ENCODE measurements at places on chromosomes 1 and 21.

GRCh38 chr21:45372732-45373355, 32.1 kb upstream of the COL18A1 start:
- DNase-seq, result no peak

DNA sequence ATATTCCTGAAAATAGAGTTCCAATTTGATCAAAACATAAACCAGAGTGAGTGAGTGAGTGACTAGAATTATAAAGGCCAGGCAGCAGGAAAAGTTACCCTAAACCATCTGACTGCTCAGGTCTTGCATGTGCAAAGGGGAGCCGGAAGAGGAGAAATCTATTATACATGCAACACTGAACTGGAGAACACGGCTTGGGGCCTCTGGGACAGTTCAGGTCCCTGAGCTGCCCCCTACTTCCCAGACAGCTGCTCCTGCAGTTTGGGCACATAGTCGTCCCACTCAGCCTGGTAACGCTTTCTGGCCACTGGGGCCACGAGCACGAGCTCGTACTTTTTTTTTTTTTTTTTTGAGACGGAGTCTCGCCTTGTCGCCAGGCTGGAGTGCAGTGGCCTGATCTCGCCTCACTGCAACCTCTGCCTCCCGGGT, 40.1 kb downstream of the PTPRC start:
- DNase-seq, result no peak

GRCh38 chr1:18473195-18473815, 7.4 kb upstream of the KLHDC7A start:
- no peak for DNase-seq

DNA sequence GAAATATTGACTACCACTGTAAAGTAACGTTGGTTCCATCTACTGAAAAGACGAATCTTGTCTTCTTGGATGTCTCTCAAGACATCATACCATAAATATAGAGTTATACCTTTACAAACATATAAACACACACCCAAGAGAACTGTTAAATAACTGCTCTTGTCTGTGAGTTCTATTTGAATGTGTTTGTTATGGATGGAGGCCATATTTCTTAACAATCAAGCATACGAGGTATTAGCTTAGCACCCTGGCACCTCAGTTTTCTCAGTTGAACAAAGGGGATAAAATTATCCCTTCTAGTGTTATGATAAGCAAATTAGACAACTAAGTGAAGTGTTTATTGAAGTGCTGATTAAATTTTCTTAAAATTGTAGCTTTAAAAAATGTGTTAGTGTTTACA, 336.6 kb upstream of the ZRANB2 start:
- DNase-seq, result no peak

- no peak for DNase-seq
These were observed 7.8 kb downstream of the PIK3CD start for GRCh38 chr1:9659328-9659727.

DNA sequence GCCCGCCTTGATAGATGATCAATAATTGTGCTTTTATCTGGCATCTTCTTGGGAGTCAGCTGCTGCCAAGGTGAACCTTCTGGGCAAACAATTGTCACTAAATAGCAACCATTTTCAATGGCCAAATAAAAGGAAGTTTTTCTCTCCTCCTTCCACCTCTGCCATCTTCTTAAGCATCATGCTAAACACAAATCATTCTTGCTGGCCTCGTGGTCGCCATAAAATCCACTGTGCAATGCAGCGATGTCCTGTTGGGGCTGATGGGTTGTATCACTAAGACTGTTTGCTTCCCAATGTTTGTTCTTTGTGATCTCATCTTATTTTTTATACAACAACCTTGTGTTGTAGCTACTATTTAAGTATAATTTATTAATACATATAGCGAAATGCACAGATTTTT, 8.0 kb downstream of the MAN1C1 start:
- no peak for DNase-seq

- DNase-seq, result no peak
These were observed 711.2 kb downstream of the MRPL39 start for GRCh38 chr21:24895885-24896734.

DNA sequence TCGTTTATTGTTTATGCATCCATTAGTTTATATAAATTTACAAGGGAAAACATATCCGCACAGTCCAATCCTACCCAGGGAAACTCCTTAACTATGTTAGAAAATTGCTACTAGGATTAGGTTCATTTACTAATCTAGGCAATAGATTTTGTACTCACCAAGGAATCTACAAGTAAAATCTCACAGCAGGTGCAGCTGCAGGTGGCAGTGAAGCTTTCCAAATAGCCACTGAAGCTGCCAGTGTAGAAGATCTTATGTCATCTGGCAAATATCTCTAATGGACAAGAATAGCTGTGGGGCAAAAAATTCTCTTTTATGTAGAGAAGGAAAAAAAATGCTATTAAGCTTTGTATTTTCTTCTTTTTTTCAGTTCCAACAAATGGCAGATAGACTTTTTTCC, 963.4 kb upstream of the ADGRL4 start:
- DNase-seq, result no peak

DNA sequence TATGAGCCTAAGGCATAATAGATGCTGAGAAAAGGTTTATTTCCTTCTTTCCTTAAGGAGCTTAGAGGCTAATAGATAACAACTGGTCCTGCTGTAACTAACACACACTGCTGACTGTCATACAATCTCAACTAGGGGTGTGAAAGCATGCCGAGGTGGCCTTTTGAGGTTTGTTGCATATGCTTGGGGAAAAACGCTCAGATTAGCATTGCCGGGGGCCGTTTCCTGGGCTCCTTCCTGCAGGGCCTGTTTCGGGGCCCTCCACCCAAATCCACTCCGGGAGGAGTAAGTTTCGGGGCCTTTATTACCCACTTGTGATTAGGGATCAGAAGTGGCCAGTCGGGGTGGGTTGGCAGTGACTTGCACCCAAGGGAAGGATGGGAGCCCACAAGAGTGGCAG, 27.2 kb upstream of the RCSD1 start:
- DNase-seq, result no peak

- no peak for DNase-seq
These were observed 924 bp upstream of the DDOST start for GRCh38 chr1:20662110-20662475.

DNA sequence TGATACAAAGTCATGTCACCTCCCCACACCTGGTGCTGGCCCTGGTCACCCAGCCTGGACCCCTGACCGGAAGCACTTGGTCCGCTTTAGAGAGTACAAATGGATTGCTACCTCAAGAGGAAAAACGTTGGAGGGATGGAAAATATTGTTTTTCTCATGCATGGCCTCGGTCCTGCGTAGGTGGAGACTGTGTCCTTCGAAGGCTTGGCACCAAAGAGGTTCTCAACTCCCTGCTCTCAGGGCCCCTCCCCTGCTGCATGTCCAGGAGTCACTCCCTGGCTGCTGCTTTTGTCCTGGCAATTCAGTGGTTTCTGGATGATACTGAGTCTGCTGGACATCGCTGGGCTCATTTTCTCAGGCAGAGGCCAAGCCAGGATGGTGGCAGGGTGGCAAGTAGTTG, 529.8 kb downstream of the KIF26B start:
- DNase-seq, result no peak

- DNase-seq, result peak; percentile 80
These were observed 35.2 kb downstream of the URB2 start for GRCh38 chr1:229661022-229661877.

DNA sequence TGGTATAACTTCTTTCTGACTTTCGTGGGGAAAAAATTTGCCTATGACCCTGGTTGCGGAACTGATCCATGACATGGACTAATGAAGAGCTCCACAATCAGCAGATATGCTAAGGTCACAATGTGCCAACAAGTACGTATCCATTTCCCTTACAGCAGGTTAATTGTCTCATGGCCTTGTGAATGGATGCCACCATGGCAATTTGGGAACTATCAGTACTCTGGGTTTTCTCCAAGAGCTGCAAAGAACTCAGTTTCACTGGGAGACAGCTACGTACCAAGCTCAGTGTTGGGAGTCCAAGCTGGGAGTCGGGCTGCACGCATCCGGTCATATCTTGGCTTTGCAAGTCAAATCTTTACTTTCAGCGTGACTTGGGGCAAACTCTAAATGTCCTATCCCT, 64.8 kb downstream of the TIAM1 start:
- no peak for DNase-seq

DNA sequence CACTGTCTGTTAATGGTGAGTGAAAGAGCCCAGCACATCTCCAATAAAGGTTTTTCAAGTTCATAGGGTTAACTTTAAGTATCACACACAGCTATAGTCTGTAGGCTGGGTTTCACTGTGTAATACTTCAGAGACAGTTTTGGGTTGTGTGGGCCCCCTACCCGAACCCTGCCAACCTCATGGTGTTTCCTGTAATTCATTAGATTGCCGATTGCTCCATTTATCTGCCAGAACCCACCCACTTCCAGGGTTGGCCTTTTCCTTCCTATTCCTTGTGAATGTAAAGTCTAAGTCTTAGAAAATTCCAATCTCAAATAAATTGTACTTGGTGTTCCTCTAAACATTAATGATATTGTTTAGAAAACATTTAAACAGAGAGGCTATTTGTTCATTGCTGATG, 43.6 kb downstream of the CTTNBP2NL start:
- no peak for DNase-seq

- no peak for DNase-seq
These were observed 66.0 kb upstream of the HMGB4 start for GRCh38 chr1:33797849-33798248.

GRCh38 chr1:151145304-151146071, 943 bp downstream of the SEMA6C start:
- DNase-seq, result no peak

DNA sequence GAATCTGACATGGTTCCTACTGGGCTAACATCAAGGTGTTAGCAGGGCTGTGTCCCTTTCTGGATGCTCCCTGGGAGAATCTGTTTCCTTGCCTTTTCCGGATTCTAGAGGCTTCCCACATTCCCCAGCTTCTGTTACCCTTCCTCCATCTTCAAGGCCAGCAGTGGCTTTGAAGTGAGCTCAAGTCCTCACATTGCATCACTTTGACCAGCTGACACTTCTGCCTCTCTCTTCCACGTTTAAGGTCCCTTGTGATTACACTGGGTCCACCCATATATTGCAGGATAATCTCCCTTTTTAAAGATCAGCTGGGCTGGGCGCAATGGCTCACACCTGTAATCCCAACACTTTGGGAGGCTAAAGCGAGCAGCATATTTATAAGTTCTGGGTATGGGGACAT, 33.1 kb downstream of the CNST start:
- no peak for DNase-seq

- no peak for DNase-seq
These were observed 168.8 kb downstream of the ZSCAN20 start for GRCh38 chr1:33641104-33641830.

GRCh38 chr1:201633811-201634210, 94.9 kb downstream of the NAV1 start:
- no peak for DNase-seq

- DNase-seq, result no peak
These were observed 48.6 kb downstream of the SLC25A24 start for GRCh38 chr1:108151548-108151947.

DNA sequence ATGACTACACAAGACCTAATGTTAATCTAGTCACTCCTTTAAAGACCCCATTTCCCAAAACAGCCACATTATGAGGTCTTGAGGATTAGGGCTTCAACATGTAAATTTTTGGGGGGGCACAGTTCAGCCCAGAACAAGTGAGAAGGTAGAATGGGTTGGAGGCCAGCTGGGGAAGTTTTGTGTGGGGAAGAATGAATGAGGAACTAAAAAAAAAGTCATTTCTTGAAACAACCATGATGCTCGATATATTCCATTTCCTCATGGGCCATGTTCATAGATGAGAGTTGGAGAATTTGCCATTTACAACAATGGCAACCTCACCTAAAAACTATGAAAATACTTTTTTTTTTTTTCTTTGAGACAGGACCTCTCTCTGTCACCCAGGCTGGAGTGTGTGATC, 14.5 kb downstream of the NLRP3 start:
- DNase-seq, result no peak

DNA sequence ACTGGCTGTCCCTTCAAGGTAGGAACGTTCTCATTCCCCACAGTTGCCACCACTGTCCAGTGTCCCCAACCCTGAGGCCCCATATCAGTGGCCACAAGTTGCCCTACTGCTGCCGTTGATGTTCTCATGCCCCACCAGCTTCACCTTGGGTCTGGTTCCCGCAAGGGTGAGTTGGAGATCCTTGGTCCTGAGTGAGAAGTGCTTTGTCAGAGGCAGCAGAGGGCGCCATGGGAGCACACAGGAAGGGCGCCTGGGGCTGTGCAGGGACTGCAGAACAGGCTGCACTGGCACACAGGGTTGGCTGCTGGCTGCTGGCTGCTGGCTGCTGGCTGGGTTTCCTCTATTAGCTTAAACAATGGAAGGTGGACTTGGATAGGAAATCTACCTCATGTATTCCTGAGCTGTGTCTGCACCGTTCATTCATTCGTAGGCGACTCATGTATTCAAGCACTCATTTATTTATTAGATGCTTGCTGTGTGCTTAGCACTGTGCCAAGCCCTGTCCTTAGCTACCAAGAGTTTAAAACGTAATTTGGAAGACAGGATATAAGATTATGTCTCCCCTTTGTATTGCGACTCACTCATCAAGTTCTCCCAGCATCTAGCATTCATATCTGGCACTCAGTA, 2.1 kb upstream of the S100A9 start:
- DNase-seq, result no peak

- DNase-seq, result no peak
These were observed 395.4 kb downstream of the NTNG1 start for GRCh38 chr1:107536266-107536665.

DNA sequence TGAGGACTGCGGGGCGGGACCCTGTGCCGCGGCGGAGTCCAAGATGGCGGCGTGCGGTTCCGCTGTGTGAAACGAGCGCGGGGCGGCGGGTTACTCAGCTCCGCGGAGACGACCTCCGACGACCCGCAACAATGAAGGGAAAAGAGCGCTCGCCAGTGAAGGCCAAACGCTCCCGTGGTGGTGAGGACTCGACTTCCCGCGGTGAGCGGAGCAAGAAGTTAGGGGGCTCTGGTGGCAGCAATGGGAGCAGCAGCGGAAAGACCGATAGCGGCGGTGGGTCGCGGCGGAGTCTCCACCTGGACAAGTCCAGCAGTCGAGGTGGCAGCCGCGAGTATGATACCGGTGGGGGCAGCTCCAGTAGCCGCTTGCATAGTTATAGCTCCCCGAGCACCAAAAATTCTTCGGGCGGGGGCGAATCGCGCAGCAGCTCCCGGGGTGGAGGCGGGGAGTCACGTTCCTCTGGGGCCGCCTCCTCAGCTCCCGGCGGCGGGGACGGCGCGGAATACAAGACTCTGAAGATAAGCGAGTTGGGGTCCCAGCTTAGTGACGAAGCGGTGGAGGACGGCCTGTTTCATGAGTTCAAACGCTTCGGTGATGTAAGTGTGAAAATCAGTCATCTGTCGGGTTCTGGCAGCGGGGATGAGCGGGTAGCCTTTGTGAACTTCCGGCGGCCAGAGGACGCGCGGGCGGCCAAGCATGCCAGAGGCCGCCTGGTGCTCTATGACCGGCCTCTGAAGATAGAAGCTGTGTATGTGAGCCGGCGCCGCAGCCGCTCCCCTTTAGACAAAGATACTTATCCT, 430 bp downstream of the RBM15 start:
- no peak for DNase-seq
